T-helper 2 cell treated with Interferon-gamma antibody and Interleukin-4, amounts not matched to agents 5 μg/mL and 100 μg/mL, for 36 hours (primary cell): ENCODE measurements at places on chromosomes 2 and 18.
A peak's percentile ranks its signal among the peaks of the same experiment; 100 is the strongest.

DNA sequence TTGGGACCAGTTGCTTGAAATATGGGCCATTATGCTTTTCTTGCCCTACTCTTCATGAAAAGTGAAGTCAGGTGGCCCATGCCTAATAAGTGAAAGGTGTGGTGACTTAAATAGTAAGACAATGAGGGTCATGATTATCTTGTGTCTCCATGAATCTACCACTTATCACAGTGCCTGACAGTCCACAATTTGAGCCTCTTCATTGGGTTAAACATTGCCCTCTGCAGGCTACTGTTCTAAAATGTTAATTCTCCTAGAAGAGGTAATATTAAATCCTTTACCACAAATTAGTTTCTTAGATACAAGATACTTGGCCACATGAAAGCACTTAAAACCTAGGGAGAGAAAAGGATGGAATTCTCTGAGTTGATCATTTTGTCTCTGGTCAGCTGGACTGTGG lies 4.0 kb downstream of the EGR4 start:
- H3K27me3 ChIP-seq: peaks cover 50% of the 10 kb centered on the region
- DNase-seq: no peak
- H3K27ac ChIP-seq: no peak overlapping the region

- peaks cover 43% of the 10 kb centered on the region for H3K36me3 ChIP-seq
- peak overlapping the region; percentile 51 for H3K4me3 ChIP-seq
- peak overlapping the region; percentile 6 for H3K27ac ChIP-seq
- no peak for DNase-seq
Measured at GRCh38 chr2:9617749-9618148, 13.0 kb downstream of the YWHAQ start.

- DNase-seq: no peak
- H3K4me3 ChIP-seq: no peak overlapping the region
- peaks cover 10% of the 10 kb centered on the region for H3K36me3 ChIP-seq
- H3K4me1 ChIP-seq: peaks cover 19% of the 10 kb centered on the region
- no peak overlapping the region for H3K27ac ChIP-seq
- H3K27me3 ChIP-seq: no peaks in the 10 kb centered on the region
Measured at GRCh38 chr2:46557788-46558187, 78.4 kb downstream of the TMEM247 start.

- H3K27me3 ChIP-seq: no peaks in the 10 kb centered on the region
- H3K4me1 ChIP-seq: peaks cover 2% of the 10 kb centered on the region
- peak overlapping the region; percentile 50 for H3K27ac ChIP-seq
- H3K36me3 ChIP-seq: no peaks in the 10 kb centered on the region
- no peak for DNase-seq
- no peak overlapping the region for H3K4me3 ChIP-seq
Measured at GRCh38 chr18:34651586-34652369, 58.3 kb upstream of the DTNA start.

DNA sequence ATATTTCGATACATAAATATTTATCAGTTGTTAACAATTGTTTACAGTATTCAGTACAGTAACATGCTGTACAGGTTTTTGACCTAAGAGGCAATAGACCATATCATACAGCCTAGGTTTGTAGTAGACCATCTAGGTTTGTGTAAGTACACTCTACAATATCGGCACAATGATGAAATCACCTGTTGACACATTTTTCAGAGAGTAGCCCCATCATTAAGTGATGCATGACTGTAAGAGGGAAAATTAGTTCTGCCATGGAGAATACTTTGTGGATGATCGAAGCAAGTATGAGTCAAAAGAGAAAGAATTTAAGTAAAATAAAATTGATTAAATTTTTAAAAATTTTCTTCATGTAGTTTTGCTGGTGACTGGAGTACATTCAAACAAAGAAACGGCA lies 32.6 kb downstream of the VIT start:
- H3K36me3 ChIP-seq: no peaks in the 10 kb centered on the region
- peaks cover 4% of the 10 kb centered on the region for H3K27me3 ChIP-seq
- DNase-seq: no peak
- H3K4me1 ChIP-seq: no peaks in the 10 kb centered on the region
- no peak overlapping the region for H3K27ac ChIP-seq
- H3K4me3 ChIP-seq: no peak overlapping the region

GRCh38 chr2:16025876-16026640 lies 85.7 kb downstream of the MYCN start:
- H3K36me3 ChIP-seq: no peaks in the 10 kb centered on the region
- no peak overlapping the region for H3K4me3 ChIP-seq
- no peaks in the 10 kb centered on the region for H3K4me1 ChIP-seq
- no peak overlapping the region for H3K27ac ChIP-seq

DNA sequence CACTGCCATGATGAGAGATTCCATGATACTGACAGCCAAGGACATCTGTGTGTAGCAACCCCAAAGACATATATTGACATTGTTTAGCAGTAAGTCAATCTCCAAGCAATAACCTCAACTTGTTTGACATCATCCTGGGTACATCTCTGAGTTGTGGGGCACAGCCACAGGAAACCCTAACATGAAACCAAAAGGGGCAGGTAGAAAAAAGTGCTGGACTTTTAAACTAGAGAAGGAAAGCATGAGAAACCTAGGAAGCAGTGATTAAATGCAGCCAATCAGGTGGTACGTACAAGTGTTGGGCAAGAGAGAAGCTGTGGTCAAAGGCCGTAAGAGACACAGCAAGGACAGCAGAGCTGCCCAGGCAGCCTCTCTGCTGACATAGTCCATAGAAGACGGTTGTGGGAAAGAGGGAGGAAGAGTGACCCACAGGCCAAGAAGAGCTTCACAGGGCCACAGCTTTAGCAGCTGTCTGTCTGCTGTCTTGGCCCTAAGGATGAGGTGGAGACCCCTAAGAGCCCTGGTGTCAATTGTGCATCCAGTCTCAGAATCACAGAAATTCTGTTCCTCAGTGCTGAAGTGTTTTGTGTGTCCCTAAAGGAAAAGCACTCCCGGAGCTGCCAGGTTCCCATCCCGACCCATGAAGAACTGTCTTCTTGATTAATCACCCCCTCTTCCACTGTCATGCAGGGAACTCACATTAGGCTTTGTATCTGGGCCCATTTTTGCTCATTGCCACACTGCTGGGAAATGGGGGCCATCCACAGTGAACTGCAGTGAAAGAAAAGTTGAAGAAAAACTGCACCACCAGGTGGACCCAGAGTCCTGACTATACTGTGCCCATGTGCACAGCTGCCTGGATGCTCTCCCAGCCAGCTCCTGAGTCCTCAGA lies 25.4 kb upstream of the CHN1 start:
- peaks cover 2% of the 10 kb centered on the region for H3K27me3 ChIP-seq
- no peaks in the 10 kb centered on the region for H3K36me3 ChIP-seq
- DNase-seq: no peak
- no peaks in the 10 kb centered on the region for H3K4me1 ChIP-seq
- no peak overlapping the region for H3K4me3 ChIP-seq

DNA sequence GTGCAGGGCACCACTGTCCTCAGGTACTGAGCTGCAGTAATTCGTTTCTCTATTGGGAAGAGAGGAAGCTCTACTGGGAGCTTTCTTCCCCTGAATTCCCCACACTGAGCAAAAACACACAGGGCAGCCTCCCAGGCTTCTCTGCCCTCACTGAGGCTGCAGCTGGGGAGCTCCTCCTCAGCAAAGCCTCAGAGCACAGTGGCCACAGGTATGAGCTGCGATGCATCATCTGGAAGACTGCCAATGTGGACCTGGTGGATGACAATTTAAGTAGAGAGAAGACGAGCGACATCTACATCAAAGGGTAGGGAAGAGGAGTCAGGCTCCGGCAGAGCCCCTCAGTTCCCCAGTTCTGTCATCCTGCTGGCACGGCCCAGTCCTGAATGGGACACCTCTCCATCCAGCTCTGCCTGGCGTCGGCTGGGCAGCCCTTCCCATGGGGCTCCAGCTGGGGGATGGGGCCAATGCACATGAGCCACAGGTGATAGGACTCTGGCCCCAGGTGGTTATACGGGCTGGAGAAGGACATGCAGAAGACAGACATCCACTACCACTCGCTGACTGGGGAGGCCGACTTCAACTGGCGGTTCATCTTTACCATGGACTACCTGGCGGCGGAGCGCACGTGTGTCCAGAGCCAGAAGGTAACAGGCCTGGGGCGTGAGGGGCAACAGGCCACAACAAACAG lies 37.6 kb downstream of the LMAN2L start:
- H3K36me3 ChIP-seq: peaks cover 11% of the 10 kb centered on the region
- H3K27ac ChIP-seq: no peak overlapping the region
- no peak for DNase-seq
- no peaks in the 10 kb centered on the region for H3K4me1 ChIP-seq

DNA sequence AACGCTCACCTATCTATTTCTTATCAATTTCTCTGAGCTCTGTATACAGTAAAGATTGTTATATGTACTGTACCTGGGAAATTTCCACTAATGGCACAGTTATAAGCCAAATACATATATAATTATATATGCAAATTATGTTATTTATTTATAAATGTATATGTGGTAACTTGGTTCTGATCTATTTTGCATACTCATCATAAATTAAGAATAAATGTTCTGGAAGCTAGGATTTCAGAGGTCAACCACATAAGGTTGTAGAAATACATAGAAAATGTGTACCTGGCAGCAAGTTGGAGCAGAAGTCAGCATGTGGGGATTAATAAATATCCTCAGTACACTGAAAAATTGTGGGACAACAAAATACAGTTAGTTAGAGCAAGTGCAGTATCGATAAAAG lies 353.7 kb upstream of the ZNF521 start:
- no peak overlapping the region for H3K27ac ChIP-seq
- DNase-seq: no peak
- H3K36me3 ChIP-seq: no peaks in the 10 kb centered on the region
- no peaks in the 10 kb centered on the region for H3K27me3 ChIP-seq

DNA sequence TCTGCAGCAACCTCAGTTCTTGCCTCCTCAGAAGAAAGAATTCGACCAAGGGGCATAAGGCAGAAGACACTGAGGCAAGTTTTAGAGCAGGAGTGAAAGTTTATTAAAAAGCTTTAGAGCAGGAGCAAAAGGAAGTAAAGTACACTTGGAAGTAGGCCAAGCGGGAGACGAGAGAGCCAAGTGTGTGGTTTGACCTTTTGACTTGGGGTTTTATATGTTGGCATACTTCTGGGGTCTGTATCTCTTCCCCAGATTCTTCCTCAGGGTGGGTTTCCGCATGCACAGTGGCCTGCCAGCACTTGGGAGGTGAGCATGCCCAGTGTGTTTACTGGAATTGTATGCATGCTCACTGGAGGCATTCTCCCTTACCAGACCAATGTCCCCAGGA lies 59.3 kb upstream of the ANKRD44 start:
- no peaks in the 10 kb centered on the region for H3K27me3 ChIP-seq
- DNase-seq: no peak
- H3K27ac ChIP-seq: no peak overlapping the region
- no peaks in the 10 kb centered on the region for H3K36me3 ChIP-seq

DNA sequence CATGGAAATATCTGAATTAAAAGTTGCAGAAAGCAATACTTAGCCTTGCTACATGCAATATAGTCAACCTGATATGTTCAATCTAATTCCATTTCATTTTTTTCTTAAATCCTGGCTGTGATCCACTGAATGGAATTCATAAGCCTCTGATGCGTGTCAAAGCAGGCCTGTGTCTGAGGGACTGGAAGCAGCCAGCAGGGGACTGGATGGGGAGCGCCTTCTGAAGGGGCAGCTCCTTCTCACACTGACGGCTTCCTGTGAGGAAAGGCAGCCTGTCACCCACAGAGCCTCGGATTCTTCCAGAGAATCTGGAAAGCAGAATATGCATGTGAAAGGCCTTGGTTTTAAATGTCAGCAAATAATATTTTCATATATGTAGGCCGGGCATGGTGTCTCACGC lies 73.5 kb downstream of the KCNF1 start:
- H3K36me3 ChIP-seq: no peaks in the 10 kb centered on the region
- no peak overlapping the region for H3K27ac ChIP-seq
- H3K27me3 ChIP-seq: peaks cover 3% of the 10 kb centered on the region
- no peak for DNase-seq
- H3K4me3 ChIP-seq: no peak overlapping the region

DNA sequence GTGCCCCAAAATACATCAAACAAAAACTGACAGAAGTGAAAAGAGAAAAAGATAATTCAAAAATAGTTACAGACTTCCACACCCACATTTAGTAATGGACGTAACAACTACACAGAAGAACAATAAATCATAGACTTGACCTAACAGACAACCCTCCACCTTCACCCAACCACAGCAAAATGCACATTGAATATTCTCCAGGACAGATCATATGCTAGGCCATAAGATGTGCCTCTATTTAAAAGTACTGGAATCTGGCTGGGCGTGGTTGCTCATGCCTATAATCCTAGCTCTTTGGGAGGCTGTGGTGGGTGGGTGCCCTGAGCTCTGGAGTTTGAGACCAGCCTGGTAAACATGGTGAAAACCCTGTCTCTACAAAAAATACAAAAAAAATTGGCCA lies 20.0 kb downstream of the SLC66A2 start:
- no peak overlapping the region for H3K4me3 ChIP-seq
- no peaks in the 10 kb centered on the region for H3K4me1 ChIP-seq
- no peak overlapping the region for H3K27ac ChIP-seq
- peaks cover 77% of the 10 kb centered on the region for H3K36me3 ChIP-seq

DNA sequence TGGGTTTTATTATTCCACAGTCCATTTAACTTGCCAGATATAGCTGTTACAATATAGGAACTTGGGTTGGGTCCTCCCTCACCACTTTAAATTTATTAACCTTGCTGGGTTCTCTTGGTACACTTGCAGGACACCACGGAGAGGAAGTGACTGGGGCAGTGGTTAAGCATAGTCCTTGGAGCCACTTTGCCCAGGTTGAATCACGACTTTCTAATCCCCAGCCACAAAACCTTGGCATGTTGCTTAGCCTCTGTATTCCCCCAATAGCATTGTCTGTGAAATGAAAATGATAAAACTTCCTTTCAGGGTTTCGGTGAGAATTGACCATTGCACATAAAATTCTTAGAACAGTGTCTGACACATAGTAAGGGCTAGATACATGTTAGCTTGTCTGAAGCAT lies 221.2 kb downstream of the IRS1 start:
- no peaks in the 10 kb centered on the region for H3K4me1 ChIP-seq
- H3K4me3 ChIP-seq: no peak overlapping the region
- peaks cover 5% of the 10 kb centered on the region for H3K27me3 ChIP-seq
- no peak overlapping the region for H3K27ac ChIP-seq
- no peak for DNase-seq

GRCh38 chr2:84816426-84817026 lies 64.4 kb downstream of the TRABD2A start:
- H3K27me3 ChIP-seq: peaks cover 2% of the 10 kb centered on the region
- DNase-seq: no peak
- peaks cover 25% of the 10 kb centered on the region for H3K4me1 ChIP-seq
- H3K27ac ChIP-seq: no peak overlapping the region
- peaks cover 16% of the 10 kb centered on the region for H3K36me3 ChIP-seq

GRCh38 chr2:237665713-237666143 lies 38.3 kb downstream of the LRRFIP1 start:
- no peak overlapping the region for H3K4me3 ChIP-seq
- H3K36me3 ChIP-seq: no peaks in the 10 kb centered on the region
- no peak overlapping the region for H3K27ac ChIP-seq
- H3K4me1 ChIP-seq: peaks cover 6% of the 10 kb centered on the region
- no peak for DNase-seq

- no peaks in the 10 kb centered on the region for H3K4me1 ChIP-seq
- no peak overlapping the region for H3K27ac ChIP-seq
- no peak for DNase-seq
- H3K4me3 ChIP-seq: no peak overlapping the region
- H3K36me3 ChIP-seq: no peaks in the 10 kb centered on the region
Measured at GRCh38 chr2:211760103-211760502, 778.5 kb downstream of the ERBB4 start.

GRCh38 chr18:3010086-3010485 lies 2.9 kb downstream of the LPIN2 start:
- H3K4me3 ChIP-seq: peak overlapping the region; percentile 65
- peaks cover 45% of the 10 kb centered on the region for H3K36me3 ChIP-seq
- peaks cover 40% of the 10 kb centered on the region for H3K4me1 ChIP-seq
- DNase-seq: no peak
- no peaks in the 10 kb centered on the region for H3K27me3 ChIP-seq
